Calu3 (cell line): ENCODE measurements at places on chromosomes 7 and 10. TPM values are rescaled to one million over a fixed set of nuclear protein-coding genes. Genes with fewer than 3 reads are reported as not detected.

The NEURL1 gene
- 0.22 TPM in 1 of 2 replicates, not detected in the other for total RNA-seq

GRCh38 chr10:110503528-110504110 lies 5.9 kb downstream of the DUSP5 start:
- no peak for DNase-seq

- no peak for DNase-seq
These were observed 79.5 kb upstream of the INSYN2A start for GRCh38 chr10:127275793-127276450.

DNA sequence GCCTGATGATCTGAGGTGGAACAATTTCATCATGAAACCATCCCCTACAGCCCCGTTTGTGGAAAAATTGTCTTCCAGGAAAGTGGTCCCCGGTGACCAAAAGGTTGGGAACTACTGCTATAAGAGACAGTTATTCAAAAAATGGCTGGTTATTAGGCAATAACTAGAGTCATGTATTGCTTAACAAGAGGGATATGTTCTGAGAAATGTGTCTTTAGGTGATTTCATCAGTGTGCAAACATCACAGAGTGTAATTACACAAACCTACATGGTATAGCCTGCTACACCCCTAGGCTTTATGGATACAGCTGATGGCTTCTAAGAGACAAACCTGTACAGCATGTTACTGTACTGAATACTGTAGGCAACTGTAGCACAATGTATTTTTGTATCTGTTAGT lies 71.3 kb upstream of the CSTF2T start:
- DNase-seq = no peak

The FAM25G gene
- not detected in 2 replicates for total RNA-seq

DNA sequence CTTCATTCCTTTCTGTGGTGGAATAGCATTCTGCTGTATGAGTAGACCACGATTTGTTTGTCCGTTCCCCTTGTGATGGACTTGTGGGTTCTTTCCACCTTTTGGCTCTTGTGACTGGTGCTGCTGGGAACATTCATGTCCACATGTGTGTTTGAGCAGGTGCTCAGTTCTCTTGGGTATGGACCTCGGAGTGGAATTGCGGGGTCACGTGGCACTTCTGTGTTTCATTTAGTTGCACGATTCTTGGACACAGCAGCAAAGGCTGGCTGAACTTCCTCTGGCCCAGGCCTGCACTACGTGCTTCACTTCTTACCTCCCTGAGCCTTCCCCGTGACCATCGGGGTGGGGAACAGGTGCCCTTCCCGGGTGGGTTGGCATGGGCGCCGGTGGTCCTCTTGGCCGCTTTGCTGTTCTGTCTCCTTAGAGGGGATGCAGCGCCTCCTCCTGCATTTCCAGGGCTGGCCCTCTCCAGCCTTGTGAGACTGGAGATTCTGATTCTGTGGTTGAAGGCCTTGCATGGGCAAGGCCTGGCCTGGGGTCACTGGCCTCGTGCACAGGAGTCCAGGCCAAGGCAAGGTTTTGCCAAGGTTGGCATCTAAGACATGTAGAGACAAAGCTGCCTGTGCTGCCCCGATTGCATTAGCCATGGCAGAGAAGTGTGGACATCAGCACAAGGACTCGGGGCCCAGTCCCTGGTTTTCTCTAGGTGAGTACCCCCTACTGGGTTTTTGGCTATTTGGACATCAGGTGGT lies 25.1 kb downstream of the DOCK1 start:
- DNase-seq = no peak

The TMEM196 gene
- total RNA-seq = not detected in 2 replicates

The AS3MT gene
- total RNA-seq = 0.35 TPM in 1 of 2 replicates, not detected in the other

- no peak for DNase-seq
These were observed 94.7 kb downstream of the LARP4B start for GRCh38 chr10:836782-837181.

GRCh38 chr7:94422827-94423460 lies 28.2 kb downstream of the COL1A2 start:
- DNase-seq = no peak

DNA sequence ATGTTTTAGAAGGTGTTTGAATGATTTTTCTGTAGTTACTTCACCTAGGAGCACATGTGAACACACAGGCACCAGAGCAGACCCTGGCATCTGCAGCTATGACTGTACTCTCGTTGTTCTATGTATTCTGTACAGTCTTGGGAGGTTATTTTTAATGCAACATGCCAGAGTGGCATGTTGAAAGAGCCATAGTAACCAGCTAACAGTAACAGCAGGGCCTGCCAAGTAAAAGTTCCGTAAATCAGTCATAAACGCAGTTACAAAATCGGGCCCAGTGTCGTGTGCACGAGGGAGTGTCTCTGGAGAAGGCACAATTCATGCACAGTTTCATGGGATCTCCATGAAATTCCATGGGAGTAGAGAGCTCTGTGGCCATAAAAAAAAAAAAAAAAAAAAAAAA lies 108.3 kb upstream of the CDK6 start:
- DNase-seq = no peak

The SPDYE2B gene
- not detected in 2 replicates for total RNA-seq

- no peak for DNase-seq
These were observed 524.0 kb downstream of the IPMK start for GRCh38 chr10:57743711-57744110.

- DNase-seq = no peak
These were observed 396 bp upstream of the TAF5 start for GRCh38 chr10:103367379-103367781.

- DNase-seq = no peak
These were observed 73.0 kb downstream of the UBE3C start for GRCh38 chr7:157211690-157212089.

- DNase-seq = no peak
These were observed 9.8 kb downstream of the ARHGAP12 start for GRCh38 chr10:31918671-31919409.

- DNase-seq = no peak
These were observed 19.0 kb downstream of the TMEM236 start for GRCh38 chr10:17771017-17771416.

DNA sequence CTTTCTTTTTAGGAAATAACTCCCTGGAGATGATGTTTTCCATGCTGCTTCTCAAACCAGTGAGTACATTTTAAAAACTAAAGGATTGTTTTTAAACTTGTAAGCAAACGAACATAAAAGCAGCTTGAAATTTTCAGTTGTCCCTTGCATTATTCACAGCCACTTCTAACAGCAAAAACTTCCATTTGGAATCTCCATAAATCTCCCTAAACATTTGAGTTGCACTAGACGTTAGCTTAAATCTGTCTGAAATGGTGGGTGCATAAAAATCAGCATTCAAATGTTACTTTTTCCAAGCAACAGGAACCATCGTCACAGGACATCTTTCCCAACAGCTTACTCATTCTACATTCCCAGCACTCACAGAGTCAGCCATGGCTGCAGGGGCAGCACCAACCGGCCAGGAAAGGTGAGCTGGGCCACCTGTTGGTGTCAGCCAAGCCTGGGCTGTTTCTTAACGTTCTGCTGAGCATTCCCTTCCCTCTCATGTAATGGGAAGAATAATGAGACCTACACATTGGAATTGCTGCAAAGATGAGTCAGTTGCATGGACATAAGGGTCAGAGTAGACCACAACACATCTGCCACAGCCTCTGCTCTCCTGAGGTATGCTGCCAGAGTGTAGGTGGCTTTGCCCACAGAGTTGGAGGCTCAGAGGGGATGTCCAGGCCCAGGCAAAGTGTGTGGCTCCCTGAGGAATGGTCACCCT lies 163.2 kb downstream of the TNS3 start:
- no peak for DNase-seq
